Activated T-cell treated with anti-CD3 and anti-CD28 coated beads, Interleukin-2, amount 50 U/mL, for 1 hour (primary cell): ENCODE measurements at places on chromosomes 12 and 14.
A peak's percentile ranks its signal among the peaks of the same experiment; 100 is the strongest.

DNA sequence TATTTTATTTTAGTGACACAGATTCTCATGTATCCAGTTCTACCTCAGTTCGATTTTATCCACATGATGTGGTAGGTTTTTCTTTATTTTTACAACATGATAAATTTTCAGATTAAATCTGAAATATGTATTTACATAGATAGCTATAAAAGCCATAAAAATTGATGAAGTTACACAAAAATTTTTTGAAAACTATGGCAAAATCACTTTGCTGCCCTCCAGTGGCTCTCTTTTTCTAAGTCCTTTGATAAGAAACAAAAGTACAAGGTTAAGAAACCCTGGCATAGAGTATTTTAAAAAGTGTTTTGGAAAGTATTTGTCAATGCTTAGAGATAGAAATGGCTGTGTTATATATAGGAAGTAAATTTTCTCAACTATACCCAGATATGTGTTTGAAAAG lies 104.2 kb downstream of the PCNX1 start:
- DNase-seq = no peak

- no peak for DNase-seq
Measured at GRCh38 chr14:65318636-65319506, 93.7 kb upstream of the FUT8 start.

GRCh38 chr12:28202374-28203130 lies 12.3 kb downstream of the CCDC91 start:
- DNase-seq = no peak

DNA sequence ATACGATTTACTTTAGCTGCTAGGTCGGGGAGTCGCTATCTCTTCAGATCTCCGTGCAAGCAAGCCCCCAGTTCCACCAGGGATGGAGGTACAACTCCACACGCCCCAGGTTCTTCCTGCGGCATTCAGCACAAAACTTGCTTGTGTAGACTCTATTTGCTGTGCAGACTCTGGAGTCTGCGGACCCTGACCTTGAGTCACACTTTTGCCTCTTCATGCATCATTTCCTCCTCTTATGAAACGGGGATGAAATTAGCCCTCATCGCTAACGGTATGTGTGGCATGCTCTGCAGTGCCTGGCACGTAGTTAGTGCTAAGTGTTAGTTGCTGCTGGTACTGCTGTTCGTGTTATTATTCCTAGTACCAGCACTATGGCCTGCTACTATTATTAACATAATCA lies 84.4 kb downstream of the TMEM132D start:
- no peak for DNase-seq

DNA sequence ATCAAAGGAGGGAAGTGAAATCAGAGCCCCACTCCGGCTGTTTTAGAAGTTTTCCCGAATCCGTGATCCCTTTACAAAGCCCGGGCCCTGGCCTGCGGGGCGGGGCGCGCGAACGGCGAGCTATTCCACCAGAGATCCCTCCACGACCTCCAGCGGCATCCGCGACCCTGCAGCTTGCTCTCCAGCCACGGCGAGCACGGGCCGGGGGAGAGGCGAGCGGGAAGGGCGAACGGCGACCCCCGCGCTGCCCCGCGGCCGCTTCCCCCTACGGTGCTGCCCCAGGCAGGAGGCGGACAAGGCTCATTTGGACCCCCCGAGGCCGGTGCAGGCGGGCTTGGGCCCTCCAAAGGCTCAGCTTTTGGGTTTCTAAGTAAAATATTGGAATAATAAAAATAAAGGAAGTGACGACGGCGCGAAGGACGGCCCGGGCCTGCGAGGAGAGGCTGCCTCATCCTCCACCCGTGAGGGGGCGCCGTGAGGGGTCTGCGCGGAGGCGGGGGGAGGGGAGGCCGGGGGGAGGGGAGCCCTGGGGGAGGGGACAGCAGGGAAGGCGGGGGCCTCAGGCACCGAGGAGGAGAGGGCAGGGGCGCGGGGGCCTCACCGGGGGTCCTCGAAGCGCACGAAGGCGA lies 613 bp downstream of the SRSF9 start:
- no peak for DNase-seq

- no peak for DNase-seq
Measured at GRCh38 chr12:25752710-25753309, 199.7 kb upstream of the LMNTD1 start.

GRCh38 chr12:43333644-43334043 lies 218.4 kb downstream of the ADAMTS20 start:
- DNase-seq = no peak

GRCh38 chr12:129385637-129385990 lies 518.2 kb downstream of the TMEM132D start:
- DNase-seq = no peak

DNA sequence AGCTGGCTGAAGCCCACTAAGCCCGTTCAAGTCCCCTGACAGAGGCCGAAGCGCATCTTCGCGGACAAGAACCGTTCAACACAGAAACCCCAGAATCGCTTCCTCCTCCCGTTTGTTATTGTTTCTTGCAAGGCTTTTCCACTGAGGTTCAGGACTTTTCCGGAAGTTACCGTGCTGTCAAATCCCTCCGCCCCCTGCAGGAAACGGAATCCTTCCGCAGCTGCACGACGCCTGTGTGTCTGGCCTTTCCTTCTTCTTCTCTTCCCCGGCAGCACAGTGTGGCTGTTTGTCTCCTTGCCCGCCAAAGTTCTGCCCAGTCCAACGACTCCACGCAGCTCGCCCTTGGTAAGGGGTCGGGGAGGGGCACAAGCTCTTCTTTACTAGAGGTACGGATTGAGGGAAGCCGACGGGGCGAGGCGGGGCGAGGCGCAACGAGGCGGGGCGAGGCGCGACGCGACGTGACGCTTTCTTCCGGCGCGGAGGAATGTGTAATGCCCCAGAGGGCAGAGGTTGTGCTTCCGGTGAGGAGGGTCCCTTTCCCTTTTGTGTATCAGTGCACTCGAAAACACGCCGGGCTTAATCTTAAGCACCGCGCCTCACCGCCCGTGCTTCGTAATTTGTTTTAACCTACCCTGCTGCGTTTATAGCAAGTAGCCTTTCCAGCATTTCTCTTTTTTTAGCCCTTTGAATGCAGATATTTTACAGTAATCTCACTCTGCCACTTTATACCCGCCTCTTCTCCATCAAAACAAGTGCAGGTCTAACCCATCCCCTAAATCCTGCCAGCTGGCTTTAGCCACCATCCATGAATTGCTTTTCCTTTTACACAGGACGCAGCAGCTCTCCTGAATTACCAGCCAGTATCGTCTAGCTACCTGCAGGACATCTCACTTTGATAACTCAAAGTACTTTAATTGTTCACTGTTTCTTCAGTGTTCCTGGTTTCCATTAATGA lies at the start of gene KDM5A:
Gene KDM5A (minus strand): TSS at position 179 of the 955 bp plus-strand sequence. CDS start 229 bp downstream, outside the sequence.
- peak; percentile 94 for DNase-seq

GRCh38 chr12:55723516-55724225 lies 3.5 kb downstream of the RDH5 start:
- no peak for DNase-seq

DNA sequence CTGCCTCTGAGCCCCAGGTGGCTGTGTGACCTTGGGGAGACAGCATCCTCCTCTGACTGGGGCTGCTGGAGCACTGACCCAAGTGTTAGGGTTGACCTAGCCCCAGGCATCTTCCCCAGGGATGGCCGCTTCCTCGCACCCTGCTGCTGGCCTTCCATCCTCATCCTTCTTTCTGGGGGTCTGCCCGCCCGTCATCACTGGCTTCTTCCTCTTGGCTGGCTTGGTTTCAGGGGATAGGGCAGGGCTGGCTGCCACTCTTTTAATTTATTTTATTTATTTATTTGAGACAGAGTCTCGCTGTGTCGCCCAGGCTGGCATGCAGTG lies 3.5 kb downstream of the TEDC1 start:
- DNase-seq = peak; percentile 8

DNA sequence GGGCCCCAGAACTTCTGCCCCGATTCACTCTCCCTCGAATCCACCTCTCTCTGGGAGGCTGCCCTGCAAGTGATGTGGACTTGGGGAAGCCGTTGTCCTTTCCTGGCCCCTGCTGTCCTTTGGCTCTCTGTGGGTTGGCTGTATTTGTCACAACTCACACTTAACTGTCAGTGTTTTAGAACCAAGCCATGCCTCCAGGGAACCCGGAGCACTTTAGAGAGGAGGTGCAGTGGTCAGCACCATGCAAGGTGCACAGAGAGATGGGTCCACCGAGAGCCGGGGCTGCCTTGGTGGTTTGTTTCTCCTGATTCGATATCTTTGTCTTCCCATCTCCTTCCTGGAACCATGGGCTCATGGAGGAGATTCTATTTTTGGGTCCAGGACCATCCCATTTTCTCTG lies 129.5 kb upstream of the RTL1 start:
- no peak for DNase-seq

DNA sequence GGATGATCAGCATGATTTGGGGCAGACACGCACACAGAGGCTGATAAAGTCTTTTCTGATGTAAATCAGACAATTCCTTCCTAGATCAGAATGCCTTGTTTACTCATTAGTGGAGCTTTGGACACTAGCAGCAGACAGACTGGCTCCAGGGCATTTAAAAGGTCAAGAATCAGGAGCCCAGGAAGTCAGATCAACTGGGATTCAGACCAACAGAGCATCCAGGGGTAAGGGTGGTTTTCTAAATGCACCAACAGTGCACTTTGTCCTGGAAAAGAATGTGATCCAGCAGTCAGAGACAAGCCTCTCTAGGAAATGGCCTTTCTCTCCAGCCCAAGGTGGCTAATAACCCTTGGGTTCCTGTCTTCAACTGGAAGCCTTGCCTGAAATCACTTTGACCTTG lies 405.3 kb downstream of the MED13L start:
- DNase-seq = no peak

DNA sequence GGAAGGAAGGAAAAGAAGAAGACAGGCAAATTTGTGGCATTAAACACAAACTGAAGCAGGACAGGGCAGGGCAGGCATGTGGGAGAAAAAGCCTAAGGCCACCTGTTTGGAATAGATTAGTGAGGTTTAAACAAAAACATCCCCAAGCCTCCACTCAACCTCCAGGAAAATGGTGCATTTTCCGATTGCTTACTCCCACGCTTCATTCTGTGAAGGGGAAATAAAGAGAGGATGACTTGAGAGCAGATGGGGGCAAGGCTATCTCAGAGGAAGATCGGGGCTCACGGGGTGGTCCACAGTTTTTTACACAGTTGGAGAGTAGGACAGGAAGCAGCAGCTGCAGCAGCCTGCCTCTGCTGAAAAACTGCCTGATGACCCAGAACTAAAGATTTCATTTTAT lies 250.9 kb downstream of the DUSP6 start:
- no peak for DNase-seq

GRCh38 chr12:121227294-121227693 lies 17.4 kb downstream of the P2RX4 start:
- no peak for DNase-seq

GRCh38 chr12:52900166-52900895 lies 4.5 kb downstream of the KRT8 start:
- DNase-seq = no peak

- peak; percentile 27 for DNase-seq
Measured at GRCh38 chr12:70719672-70720420, 82.6 kb upstream of the PTPRB start.

DNA sequence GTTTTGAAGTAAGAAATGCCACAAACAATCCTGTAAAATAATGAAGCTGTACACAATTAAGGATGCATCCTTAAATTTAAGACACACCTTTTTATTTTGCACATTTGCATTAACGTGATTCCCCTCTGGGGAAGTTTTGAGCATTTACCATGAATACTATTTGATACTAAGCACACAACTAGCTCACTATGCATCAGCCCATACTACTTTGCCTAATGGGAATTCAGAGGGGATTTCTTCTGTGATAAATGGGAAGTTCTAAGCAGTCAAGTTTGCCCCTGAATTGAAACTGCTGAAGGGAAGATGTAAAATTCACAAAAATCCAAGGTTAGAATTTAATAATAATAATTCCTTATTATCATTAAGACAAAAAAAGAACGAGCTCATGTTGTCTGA lies 27.4 kb downstream of the SINHCAF start:
- DNase-seq = no peak

- no peak for DNase-seq
Measured at GRCh38 chr12:99567072-99567471, 80.5 kb upstream of the GARIN6 start.

- DNase-seq = no peak
Measured at GRCh38 chr12:64618953-64619590, 8.8 kb downstream of the RASSF3 start.

DNA sequence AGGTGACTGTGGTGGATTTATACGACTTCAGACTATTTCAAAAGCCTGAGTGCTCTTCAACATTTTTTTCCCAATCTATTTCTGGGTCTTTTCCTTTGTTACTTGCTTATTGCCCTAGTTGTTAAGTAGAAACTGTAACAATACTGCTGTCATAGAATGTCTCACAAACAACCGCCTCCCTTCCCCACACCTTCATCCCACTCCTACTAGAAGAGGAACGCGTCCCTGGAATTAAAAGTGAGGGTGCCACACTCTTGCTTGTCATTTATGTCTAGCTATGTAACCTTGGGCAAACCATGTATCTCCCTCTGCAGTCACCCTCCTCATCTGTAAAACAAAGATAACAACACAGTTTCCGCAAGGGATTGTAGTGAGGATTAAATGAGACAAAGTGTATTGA lies 8.6 kb downstream of the BRAP start:
- DNase-seq = no peak

GRCh38 chr12:108915632-108916133 lies 35.8 kb downstream of the DAO start:
- DNase-seq = no peak

DNA sequence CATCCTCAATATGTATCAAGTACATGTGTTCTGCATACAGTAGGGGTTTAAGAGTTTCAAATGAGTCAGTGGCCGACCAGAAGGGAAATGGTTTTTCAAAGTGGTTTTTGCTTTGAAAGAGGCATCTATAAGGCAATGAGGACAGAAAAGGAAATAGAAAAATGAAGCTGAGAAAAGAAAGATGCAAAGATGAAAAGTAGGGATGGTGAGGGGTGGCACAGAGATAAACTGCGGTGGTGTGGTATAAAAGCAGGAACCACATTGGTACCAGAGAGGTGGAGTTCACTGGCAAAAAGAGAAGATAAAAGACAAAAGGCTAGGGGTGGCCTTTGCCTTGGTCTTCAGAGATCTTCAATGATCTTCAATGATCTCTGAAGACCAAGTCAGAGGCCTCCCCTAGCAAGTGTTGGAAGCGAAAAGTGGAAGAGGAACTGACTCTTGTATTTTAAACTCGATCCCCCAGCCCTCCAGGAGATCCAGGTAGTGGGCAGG lies 144.0 kb upstream of the KRR1 start:
- DNase-seq = no peak

- DNase-seq = no peak
Measured at GRCh38 chr12:25759752-25760151, 198.7 kb upstream of the RASSF8 start.

DNA sequence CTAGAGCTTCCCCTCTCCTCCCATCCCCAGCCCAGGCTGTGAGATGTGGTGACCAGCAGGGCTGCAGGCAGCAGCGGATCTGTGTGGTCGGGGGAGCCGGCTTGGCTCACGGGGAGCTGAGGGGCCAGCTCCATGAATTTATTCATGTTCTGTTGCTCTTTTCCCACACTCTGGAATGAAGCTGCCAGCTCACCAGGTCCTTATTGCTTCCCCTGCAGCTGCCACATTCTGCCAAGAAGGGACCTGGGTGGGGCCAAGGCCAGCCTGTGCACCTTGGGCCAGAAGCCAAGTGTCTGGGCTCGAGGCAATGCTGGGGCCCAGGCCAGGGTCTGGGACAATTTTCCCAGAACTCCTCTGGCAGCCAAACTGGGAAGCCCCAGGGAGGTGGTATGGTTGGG lies 2.5 kb upstream of the C1QL4 start:
- DNase-seq = no peak
